ENCODE measurements at places on chromosomes 4 and X.

- DNase-seq, result no peak
These were observed 140.2 kb upstream of the KLF3 start for GRCh38 chr4:38523524-38524448.

DNA sequence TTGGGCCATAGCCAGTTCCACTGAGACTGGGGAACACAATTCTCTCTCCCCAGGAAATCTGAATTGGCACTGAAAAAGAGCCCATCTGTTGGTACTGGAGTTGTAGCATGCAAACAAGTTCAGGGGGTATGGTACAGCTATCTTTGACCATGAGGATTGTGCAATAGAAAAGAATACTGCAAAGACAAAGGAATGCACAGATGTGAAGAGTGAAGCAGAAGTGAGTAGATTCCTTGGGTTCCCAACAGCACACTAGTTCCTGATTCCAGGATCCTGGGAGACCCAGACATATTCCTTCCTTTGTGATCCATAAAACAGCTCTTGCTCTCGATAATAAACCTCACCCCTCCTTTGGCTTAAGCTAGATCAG lies 43.3 kb upstream of the CTAG2 start:
- no peak for DNase-seq

- DNase-seq, result no peak
These were observed 52.0 kb upstream of the ACSL4 start for GRCh38 chrX:109785053-109785452.

DNA sequence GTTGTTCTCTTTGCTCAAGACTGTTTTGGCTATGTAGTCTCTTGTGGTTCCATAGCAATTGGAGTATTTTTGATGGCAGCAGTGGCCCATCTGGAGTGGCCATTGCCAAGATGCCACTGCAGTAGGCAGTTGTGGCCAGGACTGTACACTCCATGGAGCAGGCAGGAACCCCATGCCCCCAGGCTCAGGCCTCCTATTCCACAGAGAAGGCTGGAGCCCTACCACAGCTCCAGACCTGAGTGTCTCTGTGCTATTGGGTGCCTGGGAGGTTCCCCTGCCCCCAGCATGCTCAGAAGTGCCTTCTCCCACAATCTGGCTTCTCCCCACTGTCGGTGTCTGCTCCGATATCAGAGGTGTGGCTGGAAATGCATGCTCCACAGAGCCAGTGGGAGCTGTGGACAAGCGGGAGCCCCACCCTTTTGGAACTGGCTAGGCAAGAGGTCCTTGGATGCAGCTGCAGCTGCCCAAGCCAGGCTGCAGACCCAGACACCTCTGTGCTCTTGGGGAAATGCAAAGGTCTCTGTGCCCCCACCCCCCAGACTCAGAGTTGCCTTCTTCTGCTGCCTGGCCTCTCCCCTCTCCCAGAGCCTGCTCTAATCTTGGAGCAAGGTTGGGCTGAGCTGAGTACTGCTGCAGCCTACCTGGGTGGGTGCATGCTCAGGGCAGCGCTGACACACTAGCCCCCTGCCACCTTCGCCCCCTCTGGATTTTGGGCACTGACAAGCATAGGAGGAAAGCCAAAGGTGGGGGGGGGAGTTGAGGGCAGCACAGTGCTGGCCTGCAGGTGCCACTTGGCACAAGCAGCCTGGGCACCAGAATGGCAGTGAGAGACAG lies 46.6 kb upstream of the UBE2NL start:
- no peak for DNase-seq

DNA sequence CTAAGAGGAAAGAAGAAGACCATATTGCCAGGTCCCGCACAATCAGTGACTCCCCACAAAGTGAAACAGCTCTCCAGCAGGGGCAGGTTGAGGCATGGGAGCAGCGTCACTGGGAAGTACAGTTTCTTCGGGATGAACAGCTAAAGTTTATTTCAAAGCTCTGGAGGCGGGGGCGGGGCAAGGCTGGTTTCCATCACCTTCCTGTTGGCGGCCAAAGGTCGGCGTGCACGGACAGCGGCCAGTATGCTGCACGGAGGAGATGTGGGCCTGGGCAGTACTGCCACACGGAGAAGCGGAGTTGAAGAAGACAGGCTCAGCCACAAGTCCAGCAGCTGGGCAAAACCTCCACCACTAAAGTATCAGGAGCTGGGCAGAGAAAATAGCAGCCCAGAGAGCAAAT lies 951 bp upstream of the ZNF518B start:
- DNase-seq, result no peak

DNA sequence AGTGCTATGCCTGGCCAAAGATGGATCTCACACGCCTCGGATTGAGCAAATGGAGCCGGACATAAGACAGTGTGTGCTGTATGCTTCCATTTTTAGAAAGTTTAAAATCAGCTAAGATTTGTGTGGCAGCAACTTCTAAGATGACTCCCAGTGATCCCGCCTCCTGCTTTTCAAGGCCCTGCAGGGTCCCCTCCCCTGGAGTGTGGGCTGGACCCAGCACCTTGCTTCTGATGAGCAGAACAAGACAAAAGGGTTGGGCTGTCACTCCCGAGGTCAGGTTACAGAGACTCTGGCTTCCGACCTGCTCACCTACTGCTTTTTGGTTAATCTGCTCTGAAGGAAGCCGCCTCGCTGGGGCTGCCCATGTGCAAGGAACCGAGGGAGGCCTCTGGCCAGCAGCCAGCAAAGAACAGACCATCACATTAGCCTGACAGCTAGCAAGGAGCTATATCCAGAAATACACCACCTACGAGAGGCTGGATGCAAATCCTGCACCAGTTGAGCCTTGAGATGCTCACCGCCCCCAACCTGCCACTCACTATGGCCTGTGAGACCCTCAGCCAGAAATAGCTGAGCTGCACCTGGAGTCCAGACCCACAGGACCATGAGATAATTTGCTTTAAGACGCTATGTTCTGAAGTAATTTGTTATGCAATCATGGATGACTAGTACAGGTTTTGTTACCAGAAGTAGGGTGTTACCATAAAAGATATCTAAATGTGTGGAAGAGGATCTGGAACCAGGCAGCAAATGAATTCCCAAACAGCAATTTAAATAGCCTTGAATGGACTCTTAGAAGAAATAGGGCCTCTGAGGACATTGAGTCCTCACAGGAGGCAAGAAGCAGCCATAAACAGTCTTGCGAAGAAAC lies 47.6 kb downstream of the CRMP1 start:
- no peak for DNase-seq

- DNase-seq, result no peak
These were observed 125.5 kb downstream of the GPC3 start for GRCh38 chrX:133859860-133860259.

- no peak for DNase-seq
These were observed 135.0 kb upstream of the SCML1 start for GRCh38 chrX:17602245-17602644.

DNA sequence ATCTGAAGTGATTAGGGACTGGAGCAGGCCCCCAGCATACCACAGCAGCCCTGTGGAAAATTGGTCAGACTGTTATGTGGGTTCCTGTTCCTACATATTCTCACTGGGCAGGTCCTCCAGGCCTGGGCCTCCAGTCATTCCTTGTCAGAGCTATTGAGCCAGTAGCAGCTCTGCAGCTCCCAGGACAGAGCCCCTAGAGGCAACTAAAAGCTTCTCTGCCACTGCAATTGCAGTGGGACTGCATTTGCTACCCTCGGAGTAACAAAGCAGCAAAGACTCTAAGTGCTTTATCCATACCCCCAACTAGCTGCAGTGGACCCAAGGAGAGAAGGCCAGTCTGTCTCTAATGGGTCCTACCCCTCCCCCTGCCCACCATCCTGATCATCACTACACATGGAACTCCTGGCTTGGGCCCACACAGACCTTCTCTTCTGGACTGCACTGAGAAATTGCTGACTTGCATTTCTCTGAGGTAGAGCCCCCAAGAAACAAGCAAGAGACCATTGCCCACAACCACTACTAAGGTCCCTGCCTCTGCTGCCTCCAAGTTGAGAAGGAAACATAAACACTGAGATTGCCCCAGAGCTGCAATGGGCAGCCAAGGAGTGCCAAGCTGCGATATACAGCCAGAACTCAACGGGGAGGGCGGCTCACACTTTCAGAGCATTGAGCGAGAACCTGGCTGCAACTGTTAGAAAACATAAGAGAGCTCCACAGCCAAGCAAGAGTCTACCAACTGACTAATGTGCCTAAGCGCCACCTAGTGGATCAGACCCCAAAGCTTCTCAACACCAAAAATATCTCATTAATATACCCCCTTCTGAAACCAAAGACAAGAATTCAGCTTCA lies 738.7 kb upstream of the NDST4 start:
- no peak for DNase-seq

DNA sequence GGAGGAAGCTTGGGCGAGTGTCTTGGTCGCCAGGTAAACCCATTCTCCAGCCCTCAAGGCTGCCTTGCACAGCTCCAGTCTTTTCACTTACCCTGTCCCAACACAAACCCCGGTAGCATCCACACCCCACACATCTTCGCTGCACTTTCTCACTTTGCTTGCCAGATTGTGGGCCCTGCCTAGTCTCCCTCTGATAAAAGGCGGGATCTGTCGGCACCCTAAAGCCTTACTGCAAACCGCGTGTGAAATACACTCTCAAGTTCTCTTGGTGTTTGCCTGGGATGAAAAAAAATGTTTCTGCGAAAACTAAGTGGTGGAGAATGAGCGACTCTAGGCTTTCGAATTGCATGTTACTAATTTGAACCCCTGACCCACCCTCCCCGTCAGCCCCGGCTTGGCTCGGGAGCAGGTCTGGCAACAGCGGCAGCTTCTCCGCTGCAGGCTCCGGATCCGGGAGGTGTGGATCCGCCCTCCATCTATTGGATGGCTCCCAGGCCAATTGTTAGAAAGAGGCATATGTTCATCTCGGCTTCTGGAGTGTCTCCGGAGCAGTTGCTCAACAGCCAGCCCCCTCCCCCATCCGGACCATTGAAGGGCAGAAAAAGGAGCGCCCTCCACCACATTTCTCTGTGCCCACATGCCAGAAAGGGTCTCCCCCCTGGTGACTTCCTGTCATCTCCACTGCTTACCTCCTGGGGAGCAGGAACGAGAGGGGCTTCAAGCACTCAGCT lies 3.0 kb upstream of the CITED1 start:
- DNase-seq, result no peak

DNA sequence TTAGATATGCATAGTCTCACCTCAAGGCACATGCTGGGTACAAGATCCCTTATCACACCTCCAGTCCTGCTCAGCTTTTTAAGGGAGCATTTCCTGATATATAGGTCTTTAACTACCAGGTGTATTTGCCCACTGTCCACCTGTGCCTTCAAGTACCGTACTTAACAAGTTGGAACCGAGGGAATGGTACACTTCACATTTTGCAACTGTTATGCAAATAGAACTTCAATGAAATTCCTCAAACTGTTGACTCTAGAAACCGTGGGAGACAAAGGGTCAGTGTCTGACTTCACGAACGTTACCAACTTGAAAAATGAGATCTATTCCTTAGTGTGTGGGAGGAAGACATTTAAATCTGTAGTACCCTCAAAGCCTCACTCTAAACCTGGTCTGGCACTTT lies 5.2 kb downstream of the TRIM2 start:
- no peak for DNase-seq

All from GOT3 (cell line).